T1000 (cell line): ENCODE measurements at places on chromosomes 4 and X.

DNA sequence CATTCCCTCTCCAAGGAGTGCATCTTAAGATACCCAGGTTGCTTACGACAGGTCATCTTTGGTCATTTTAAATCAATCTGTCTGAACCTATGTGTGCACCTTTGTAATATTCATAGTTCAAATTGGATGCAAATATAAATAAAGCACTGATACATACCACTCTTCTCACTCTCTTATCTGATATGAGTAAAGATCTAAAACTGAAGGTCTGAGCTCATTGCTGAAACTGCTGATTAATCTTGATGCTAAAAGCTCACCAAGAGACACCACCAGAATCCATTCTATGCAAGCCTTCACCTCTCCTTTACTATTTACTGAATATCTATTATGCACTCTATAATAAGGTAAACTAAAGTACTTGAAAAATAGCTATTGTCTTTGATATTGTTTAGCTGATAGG, 16.6 kb downstream of the HSD17B13 start:
- DNase-seq: no peak

- no peak for DNase-seq
Measured at GRCh38 chrX:97587171-97587570, 703.5 kb downstream of the RPA4 start.

GRCh38 chr4:160353548-160353947, 1250.7 kb downstream of the RAPGEF2 start:
- no peak for DNase-seq

GRCh38 chr4:829291-829690, 3.4 kb upstream of the CPLX1 start:
- no peak for DNase-seq

DNA sequence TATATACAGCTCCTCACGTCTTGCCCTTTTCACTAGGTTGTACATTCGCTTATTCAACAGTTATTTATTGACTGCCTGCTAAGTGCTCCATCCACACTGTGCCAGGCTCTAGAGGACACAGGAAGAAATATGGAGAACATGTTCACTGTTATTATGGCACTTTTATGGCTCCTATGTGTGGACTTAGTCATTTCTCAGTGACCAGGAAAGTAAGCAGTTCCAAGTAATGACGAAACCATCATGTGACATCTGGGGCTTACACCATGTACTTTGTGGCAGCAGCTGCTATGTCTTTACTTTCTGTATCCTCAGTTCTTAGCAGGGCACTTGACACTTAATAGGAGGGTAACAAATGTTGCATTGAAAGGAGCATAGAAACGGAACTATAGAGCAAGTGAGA, 278.0 kb downstream of the ANK2 start:
- no peak for DNase-seq

- DNase-seq: no peak
Measured at GRCh38 chr4:126081336-126081735, 766.6 kb downstream of the FAT4 start.

- no peak for DNase-seq
Measured at GRCh38 chr4:26609391-26609790, 25.5 kb downstream of the TBC1D19 start.
